ENCODE measurements at places on chromosomes 11 and 22.

DNA sequence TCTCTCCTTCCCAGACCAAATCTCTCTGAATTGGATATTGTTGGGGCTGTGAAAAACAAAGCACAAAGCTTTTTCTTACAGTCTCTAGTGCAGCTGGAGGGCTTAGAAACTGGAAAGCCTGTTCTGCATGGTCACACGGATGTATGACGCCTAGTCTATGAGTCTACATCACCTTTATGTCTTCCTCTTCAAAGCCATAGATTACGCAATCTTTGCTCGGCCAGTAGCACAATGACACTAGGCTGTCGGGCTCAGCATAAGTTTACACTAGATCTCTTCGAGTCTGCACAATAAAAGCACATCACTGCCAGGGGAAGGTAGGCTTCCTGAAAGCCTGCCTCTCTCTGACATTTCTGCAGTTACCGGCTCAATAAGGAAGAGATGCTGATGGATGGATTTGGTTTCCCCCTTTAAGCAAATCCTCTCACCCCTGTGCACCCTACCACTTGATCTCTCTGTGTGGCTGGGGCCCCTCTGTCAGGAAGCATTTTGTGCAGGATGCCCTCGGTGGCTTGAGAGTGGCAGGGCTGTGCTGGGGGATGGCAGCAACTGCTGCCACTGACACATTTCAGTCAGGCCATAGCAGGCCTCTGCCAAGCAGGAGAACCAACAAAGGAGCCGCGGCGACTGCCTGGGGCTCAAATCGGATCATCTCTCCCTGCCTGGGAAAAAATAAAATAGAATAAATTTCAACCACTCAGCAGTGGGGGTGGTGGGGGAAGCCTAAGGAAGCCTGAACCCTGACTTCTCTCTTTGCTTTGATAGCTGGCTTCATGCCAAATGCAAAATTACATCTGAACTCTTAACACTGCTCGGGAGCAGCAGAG lies 1272.8 kb downstream of the LRRC4C start:
- no peak for DNase-seq

GRCh38 chr11:75481223-75481921 lies 44.4 kb downstream of the GDPD5 start:
- DNase-seq: peak; percentile 38

DNA sequence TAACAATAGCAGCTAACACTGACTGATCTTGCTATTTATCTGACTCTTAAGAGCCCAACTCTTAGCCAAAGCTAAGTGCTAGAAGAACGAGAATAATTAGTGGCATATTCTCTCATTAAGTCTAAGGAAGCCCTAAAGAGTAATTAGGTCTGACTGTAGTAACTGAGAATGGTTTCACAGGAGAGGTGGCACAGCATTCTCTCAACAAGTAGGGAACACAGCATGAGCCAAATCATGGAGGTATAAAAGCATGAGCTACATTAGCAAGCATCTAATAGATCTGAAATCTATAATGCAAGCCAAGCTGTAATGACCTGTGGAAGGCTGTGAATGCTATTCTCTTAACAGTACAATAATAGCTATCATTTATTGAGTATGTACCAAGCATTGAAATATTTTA lies 230.6 kb downstream of the TTC28 start:
- DNase-seq: no peak

- DNase-seq: no peak
These were observed 28.4 kb downstream of the RNF169 start for GRCh38 chr11:74777038-74777437.

DNA sequence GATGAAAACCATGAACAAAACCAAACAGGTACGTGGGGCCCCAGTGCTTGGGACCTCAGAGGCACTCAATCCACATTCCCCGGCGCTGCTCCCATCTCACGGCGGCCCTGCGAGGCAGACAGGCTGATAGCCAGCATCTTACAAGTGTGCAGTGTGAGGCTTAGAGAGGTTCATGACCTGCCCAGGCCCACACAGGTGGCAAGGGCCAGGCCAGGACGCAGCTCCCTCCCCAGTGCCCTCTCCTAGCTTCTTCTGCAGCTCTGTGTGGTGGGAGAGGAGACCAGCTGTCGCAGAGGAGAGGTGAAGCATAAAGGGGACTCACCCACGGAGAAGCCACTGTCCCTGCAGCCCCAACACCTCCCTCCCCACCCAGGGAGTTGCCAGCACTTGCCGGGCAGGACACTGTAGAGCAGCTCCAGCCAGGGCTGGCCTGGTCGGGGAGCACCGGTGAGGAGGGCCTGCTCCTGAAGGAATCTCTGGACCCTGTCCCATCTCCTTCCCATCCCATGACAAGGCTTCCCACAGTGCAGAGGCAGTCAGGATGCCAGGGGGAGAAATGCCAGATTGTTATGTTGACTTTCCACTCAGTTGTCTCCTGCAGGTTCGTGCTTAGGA lies 92.4 kb upstream of the TMEM45B start:
- DNase-seq: no peak

DNA sequence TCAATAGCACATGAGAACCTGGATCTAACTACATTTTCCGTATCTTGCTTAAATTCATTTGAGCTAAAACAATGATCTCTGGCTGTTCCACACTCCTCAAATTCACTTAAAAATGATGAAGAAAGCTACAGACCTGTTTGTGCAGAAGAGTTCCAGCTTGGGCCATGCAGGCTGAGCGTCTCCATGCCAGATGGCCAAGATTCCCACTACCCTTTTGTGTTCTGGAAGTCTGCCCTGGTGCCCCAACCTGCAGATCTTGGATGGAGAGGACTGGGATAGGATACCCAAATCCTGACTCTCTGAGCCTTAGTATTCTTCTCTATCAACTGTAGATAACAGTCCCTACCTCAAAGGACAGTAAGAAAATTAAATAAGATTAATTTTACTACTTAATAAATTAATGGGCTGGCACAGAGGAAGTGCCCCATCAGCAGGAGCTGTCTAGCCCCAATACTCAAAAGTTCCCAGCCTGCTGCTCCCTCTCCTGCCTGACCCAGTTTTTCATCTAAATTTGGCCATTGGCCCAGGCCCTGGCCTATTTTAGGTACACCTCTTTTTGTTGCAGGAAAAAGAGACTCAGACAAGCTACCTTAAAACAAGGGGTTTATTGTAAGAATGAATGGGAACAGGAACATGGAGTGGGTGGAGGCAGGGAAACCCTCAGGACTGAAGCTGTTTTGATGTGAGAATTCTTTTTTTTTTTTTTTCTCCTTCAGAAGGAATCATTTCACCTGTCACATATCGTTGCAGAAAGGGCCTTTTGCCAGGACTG lies 81.4 kb upstream of the GRK3 start:
- no peak for DNase-seq

- DNase-seq: no peak
These were observed 3.2 kb upstream of the TMPRSS13 start for GRCh38 chr11:117932426-117932825.

GRCh38 chr22:40403651-40404050 lies 33.3 kb downstream of the SGSM3 start:
- DNase-seq: no peak

GRCh38 chr11:115302946-115303703 lies 201.1 kb downstream of the CADM1 start:
- no peak for DNase-seq

- peak; percentile 57 for DNase-seq
These were observed 41.8 kb upstream of the AMPD3 start for GRCh38 chr11:10413268-10413667.

GRCh38 chr22:32791056-32791455 lies 10.4 kb upstream of the TIMP3 start:
- no peak for DNase-seq

DNA sequence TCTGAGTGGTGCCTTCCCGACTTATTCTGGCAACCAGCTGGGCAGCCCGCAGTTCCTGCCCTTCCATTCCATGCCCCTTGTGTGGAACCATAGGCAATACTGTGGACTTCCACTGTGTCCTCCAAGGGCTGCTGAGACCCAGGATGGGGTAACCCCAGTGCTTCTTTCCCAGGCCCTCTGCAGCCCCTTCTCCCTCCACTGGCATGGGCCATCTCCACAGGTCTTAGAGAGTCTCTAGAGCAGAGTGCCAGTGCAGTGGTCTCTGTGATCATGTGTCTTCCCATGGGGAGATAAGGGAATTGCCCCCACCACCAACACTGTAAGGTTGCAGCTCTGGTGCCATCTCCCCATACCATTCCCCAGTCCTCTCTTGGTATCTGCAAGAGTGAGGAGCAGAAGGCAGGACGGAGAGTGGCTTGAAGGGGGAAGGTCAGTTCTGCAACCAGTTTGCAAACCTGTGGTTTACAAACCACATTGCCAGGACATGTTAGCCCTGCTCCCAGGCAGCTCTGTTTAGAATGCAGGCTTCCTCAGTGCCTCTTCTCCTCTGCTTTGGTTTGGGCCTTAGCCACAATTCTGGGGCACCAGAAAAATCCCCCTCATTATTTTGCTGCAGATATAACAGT lies 20.9 kb upstream of the DRD2 start:
- no peak for DNase-seq

GRCh38 chr11:93221539-93221938 lies 23.7 kb upstream of the SLC36A4 start:
- no peak for DNase-seq

DNA sequence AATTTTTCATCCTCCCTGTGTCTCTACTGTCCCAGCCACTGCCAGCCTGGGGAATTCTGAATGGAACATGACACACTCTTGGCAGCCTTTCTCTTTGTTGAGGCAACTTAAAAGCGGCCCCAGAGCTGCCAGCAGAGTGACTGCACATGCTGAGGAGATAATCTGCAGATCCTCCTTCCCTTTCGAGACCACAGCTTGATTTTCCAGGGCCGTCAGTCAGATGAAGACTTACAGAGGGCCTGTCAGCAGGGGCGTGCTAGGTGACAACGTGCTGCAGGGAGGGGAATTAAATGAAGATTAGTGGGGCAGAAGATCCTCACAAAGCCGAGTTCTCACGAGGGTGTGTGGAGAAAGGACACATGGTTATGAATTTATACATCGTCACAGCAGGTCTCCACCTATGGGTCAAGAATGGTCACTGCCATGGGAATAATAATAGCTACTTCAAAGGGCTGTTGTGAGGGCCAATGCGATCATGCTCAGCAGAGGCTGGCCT lies 193.5 kb upstream of the PITPNB start:
- DNase-seq: peak; percentile 38

- no peak for DNase-seq
These were observed 2.9 kb upstream of the MRGPRG start for GRCh38 chr11:3221408-3222002.

DNA sequence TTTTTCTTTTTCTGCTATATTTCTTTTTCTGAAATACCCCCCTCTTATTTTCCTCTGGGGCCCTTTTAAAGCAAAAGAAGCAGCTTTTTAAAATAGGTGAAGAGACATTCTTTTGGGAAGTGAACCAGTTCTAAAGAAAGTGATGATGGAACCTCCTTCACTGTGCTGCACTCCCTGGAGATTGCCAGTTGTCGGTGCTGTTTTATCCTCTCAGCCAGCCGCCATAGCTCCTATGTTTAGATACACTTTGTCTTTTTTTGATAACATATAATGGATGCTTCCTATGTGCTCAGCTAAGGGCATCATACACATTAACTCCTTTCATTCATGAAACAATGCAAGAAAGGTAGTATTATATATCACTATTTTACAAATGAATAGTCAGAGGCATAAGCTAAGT lies 14.0 kb downstream of the CFAP300 start:
- DNase-seq: no peak

DNA sequence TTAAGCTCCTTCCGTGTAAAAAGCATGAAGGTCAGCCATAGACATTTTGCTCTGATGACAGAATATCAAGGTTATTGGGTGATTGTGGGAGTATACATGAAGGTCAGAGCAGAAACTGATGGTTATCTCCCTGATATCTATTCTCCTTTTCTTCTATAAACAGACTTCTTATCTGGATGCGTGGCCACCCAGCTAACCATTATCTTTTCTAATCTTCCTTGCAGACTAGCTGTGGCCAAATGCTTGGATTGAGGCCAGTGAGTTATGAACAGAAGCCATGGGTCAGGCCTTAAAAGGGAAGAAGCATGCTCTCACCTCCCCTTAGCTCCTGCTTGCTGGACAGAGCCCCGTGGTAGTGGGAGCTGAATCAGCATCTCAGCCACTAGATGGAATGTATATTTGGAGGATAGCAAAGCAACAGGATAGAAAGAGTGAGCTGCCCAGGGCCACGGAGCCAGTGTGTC lies 31.3 kb upstream of the LRRC55 start:
- DNase-seq: peak; percentile 47

DNA sequence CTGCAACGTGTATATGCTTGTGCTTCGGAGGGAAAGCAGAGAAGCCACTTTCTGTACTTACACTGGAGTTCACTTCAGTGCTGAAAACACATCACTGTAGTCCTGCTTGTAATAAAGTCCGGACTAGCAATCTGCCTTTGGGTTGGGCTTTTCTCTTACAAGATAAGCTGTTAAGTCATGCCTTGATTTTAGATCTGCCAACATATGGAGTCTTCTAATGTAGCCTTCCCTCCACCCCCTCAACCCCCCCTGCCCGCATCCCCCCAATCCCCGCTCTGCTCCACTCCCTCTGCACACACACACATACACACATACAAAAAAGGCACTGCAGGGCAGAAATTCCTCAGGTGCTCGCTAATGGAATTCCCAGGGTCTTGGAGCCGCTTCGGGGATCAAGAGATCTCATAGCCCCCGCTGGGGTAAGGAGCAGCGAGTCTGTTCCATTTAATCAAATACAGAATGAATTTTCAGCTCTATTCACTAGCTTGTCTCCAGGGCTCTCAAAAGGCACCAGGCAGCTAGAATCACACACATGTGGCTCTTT lies 3.4 kb downstream of the CDON start:
- DNase-seq: no peak

GRCh38 chr11:66150725-66151124 lies 80.7 kb downstream of the PACS1 start:
- DNase-seq: no peak

- no peak for DNase-seq
These were observed 134.4 kb downstream of the CSNK2A3 start for GRCh38 chr11:11218629-11218986.

DNA sequence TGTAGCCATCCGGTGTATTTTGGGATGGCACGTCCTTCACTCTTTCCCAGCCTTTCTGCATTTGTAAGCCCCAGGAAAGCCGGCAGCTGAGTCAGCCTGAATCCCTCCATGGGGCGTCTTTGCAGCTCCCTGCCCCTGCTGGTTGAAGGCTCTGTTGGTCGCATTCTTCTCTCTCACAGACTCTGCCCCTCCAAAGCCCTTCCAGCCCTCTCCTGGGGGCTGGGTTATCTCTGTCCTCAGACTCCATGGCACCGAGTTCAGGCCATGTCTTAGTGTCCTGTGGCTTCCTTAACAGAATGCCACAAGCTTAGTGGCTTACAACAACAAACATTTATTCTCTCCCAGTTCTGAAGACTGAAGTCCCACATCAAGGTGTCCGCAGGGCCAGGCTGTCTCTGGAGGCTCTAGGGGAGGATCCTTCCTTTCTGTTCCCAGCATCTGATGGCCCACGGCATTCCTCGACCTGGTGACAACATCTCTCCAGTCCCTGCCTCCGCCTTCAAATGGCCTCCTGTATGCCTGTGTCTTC lies 62.2 kb downstream of the BCR start:
- no peak for DNase-seq

DNA sequence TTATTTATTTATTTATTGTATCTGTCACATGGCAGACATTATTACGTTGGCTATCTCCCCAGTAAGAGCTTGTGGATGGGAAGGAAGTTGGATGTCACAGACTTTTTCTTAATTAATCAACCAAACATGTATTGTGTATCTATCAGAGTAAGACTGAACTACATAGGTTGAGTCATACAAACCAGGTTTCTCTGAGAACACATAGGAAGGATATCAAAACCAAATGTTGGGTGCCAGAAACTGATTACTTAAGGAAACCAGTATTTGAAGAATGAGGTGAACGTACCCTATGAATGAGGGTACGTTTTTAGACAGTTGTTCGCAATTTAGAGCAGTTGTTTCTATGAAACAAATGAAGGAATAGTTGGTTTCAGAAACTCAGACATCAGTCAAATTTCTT lies 136.4 kb downstream of the SLC17A6 start:
- no peak for DNase-seq
